ENCODE measurements at places on chromosomes 3 and 15.
A peak's percentile ranks its signal among the peaks of the same experiment; 100 is the strongest.

DNA sequence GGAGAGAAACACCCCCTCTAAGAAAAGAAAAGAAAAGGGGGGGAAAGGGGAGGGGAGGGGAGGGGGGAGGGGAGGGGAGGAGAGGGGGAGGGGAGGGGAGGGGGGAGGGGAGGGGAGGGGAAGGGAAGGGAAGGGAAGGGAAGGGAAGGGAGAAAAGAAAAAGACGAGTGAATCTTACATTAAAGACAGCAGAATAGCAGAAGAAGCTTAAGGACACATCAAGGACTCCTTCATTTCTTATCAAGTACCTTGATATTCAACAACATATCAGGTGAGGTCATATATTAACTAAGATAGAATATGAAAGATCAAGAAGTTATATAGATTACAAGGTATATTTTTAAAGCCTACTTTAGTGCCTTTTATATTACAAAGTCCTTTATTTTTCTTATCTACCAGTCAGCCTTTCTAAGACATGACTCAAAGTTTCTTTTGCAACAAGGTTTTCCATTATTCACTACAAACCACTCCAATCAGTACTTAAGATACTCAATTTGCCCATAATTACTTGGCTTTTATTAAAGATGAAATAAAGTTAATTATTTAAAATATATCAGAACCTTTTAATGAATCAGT, 17.7 kb upstream of the AADAC start:
- DNase-seq = no peak

DNA sequence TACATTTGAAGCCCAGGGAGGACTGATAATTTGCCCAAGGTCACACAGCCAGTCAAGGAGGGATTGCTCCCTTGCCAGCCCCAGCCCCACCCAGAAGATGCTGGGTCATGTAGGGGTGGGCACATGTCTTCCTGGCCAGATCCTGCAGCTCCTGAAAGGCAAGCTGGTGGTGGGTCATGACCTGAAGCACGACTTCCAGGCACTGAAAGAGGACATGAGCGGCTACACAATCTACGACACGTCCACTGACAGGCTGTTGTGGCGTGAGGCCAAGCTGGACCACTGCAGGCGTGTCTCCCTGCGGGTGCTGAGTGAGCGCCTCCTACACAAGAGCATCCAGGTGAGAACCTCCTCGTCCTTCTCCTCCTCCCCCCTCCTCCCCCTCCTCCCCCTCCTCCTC, 13.2 kb downstream of the ISG20 start:
- DNase-seq = no peak

DNA sequence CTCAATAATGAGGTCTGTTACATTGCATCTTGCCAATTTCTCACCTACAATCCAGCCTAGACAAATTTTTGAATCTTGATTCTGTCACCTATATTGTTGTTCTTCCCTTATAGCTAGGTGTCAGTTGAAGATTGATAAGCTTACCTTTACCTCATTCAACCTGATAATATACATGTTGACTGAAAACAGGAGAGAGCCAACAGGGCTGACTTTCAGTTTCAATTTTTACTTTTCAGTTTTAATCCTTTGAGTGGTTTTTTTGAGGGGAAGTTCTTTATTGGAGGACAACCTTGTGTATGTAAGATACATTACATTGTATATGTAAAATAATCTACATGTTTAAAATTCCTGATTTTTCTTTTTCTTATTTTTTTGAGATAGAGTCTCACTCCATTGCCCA, 5.8 kb downstream of the ATP13A5 start:
- no peak for DNase-seq

DNA sequence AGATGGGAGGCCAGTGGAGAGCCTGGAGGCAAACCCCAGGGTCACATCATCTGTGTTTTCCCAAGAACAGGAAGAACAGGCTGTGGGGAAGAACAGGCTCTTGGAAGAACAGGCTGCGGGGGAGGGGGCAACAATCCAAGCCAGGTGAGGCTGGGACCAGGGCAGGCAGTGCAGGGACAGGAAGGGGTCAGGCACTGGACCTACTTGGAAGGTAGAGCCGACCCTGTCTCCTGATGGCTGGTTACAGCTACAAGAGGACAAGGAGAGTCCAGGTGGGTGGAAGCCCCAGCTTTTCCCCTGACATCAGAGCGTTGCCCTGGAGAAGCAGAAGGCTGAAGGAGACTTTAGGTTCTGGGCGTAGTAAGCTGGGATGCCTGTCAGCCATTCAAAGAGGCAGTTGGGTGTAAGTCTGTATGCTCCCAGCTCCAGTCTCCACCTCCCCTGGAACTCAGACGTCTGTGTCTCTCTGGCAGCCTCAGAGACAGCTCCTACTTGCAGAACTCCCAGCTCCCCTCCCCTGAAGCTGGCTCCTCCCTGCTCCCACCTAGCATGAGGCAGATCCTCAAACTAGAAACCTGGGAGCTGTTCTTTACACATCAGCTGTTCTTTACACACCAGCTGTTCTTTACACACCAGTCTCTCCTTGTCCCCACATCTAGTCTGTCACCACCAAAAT, 130.9 kb downstream of the DNAJB8 start:
- no peak for DNase-seq

DNA sequence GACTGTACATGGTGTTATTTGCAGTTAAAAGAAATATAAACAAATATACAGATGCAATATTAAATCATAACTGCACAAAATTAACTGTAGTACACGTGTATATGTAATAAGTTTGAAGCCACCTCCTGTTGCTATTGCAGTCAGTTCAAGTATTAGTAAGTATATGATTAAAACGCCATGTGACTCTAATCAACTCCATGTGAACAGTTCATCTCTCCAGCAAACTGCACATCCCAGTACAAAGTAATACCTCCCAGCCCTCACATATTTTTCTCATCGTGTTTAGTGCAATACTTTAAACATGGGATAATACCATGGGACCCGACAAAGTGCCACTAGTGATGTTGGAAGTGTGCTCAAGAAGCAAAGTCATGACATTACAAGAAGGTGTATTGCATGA, 34.6 kb downstream of the PDCD10 start:
- DNase-seq = no peak

- DNase-seq = no peak
Measured at GRCh38 chr3:77553240-77553639, 513.3 kb downstream of the ROBO2 start.

DNA sequence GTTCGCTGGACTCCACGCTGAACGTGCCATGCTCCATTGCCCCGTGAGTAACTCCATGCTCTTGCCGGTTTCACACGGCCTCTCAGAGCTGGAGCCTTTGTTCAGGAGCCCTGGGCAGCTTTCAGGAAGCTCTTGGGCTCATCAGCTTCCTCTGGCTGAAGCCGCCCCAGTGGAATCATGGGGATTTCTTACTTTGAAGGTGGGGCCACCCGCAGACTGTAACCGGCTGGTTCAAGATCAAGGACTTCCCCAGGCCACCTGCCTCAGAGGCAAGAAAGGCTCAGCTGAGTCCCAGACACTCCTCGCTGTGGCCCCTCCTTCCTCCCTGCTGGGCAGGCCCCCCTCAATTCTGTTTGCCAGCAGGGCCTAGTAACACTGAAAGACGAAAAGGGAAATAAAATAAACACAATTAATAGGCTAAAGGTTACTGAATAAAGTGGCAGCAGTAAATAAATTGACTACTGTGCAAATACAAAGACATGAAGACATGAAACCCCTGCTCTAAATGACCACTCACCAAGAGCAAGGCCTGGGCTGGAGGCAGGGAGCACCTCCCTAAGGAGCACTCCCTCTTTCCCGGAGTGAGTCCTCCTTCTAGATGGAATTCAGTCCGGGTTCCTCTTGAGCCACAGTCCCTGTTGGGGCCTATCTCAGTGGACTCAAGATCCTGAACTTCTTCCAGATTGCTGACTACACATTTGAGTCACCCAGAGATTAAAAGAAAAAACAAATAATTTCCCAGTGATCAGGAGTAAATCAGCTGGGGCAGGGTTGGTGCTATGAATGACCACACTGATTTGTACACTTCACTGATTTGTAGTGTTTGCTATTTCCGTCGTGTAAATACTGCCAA, 51.0 kb downstream of the ZDHHC19 start:
- peak; percentile 78 for DNase-seq

DNA sequence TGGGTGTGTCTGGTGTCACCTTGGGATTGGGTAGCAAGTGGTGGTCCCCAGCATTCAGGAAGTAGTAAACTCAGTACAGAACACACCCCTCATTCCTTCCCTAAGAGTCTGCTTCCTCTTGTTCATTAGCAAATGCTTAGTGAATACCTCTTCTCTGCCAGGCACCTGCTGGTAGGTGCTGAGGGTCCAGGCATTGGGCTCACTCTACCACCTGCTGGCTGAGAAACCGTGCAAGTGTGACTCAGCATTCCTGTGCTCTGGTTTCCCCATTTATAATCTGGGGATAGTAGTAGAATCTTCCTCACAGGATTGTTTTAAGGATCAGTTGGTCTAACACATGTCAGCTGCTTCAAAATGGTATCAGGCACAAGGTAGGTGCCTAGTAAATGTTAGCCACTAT, 4.8 kb downstream of the SHF start:
- DNase-seq = no peak

GRCh38 chr3:64848127-64848800, 160.5 kb upstream of the ADAMTS9 start:
- no peak for DNase-seq

- no peak for DNase-seq
Measured at GRCh38 chr3:23751212-23751723, 54.5 kb upstream of the UBE2E1 start.

DNA sequence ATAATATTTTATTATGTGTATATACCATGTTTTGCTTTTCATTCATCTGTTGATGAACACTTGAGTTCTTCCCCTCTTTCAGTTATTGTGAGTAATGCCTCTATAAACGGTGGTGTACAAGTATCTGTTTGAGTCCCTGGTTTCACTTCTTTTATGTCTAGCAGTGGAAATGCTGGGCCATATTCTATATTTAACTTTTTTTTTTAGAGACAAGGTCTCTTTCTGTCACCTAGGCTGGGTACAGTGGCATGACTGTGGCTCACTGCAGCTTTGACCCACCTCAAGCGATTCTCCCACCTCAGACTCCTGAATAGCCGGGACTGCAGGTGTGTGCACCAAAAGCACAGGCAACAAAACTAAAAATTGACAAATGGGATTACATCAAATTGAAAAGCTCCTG, 19.9 kb downstream of the GOLM2 start:
- DNase-seq = peak; percentile 13

DNA sequence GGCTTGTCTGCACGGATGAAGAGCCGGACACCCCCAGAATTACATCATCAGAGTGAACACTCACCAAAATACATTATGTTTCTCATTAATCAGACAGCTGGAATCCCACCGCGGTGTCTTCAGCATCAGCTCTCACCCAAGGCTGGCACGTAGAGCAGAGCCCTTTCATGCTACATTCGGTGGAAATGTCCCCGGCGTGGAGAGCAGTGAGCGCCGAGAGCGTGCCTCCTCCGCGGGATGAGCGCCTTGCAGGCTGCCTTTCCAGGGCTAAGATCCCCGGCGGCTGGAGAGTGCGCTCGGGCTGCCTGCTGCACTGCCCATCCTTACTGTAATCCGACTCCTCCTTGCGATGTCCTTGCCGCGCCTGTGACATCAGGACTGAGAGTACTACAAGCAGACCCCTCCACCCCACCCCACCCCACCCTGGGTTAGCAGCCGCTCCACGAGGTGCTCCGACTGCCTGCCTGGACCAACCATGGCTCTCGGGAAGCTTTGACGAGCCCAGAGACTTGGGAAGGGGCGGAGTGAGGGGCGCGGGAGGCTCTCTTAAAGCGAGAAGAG, at the start of gene ZNF385D:
Gene ZNF385D (minus strand): TSS at position 380 of the 561 bp plus-strand sequence. CDS start 294 bp downstream, at position 86.
- no peak for DNase-seq

- DNase-seq = no peak
Measured at GRCh38 chr15:62545467-62546227, 380.6 kb upstream of the C2CD4B start.

GRCh38 chr3:26621906-26622620, 509 bp upstream of the LRRC3B start:
- no peak for DNase-seq

GRCh38 chr15:59764775-59765174, 75.7 kb upstream of the BNIP2 start:
- no peak for DNase-seq

DNA sequence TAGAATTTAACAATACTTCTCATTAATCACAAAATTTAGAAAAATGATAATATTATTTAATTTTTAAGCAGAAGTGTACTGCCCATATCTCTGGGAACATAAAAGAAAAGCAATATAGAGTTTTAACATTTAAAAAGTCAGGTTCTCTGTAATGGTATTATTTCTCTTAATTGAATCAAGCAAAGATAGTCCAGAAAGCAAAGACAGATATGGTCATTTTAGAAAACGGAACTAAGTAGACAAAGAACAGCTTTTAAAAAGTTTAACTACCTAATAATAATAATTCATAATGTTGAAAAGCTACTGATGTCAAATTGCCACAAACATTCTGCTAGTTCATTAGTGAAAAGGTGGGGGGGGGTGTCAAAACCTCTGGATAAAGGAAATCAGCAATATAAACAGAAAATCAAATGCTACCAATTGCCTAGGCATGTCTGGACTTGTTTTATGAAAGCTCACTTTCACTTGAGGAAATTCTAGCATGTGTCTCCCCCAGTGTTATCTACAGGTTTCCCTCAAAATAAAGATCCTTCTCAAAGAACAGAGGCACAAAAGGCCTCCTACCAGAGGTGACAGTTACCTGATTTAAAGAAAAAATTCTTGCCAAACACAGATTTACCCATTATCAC, 1.7 kb downstream of the ZMAT3 start:
- DNase-seq = no peak

GRCh38 chr3:133394561-133395311, 5.1 kb upstream of the BFSP2 start:
- DNase-seq = no peak

- no peak for DNase-seq
Measured at GRCh38 chr15:100711516-100712021, 109.2 kb downstream of the ASB7 start.

DNA sequence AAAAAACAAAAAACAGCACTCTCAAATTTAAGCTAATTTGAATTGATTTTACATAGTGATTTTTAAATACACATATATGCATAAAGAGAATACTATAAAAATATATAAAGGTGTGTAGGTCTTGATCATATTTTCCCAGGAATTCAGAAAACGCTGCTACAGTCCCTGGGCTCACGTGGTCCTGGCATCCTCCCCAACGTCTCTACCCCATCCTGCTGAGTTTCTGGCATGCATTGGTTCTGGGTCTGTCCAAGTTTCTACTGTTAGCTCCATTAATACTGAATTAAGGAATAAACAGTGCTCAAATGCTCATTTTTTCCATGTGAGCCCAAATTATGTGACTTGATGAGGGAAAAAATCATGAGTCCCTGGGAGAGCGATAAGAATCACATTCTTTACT, 32.7 kb upstream of the LAMP3 start:
- DNase-seq = no peak

DNA sequence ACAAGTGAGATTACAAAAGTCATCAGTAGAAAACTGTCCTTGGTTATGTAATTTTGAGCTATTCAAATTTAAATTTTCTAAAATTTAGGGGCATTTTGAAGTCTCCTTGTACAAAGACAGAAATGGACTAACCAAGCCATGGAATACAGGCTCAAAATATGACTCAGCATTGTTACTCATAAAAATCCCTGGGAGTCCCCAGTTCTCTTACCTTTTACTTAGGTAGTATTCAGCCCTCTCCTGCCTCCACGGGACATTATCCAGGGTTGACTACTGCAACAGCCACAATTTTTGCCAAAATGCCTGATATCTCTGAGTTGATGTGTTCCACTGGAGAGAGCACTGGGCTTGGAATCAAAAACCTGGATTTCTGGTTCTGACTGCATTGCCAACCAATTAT, 25.0 kb downstream of the CLDN18 start:
- DNase-seq = no peak

GRCh38 chr3:76841747-76842146, 198.2 kb upstream of the ROBO2 start:
- no peak for DNase-seq

Measured in stimulated activated naive B cell treated with anti-CD40 and anti-IgM and Interleukin-4, amounts not matched to agents 10 μg/mL and 1 μg/mL and 100 μg/mL, for 72 hours (primary cell).